ENCODE measurements at places on chromosomes 6 and 20.

DNA sequence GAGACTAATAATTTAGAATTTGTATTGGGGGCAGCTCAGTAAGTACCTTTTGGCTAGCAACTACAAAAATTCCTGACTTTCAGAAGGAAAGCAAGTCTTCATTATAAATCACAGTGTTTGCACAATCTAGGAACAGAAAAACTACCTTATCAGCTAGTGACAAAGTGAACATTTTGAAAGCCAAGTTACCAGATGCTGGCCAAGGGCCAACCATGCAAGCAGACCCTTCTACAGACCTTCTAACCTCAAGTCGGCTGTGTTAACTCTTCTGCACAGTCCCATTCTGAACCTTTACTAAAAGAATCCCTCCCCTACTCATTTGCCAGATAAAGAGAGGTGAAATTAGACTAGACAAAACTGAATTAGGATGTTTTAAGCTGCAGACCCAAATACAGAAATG lies 341.9 kb downstream of the COL12A1 start:
- DNase-seq = no peak

GRCh38 chr6:35810971-35811698 lies 6.0 kb downstream of the LHFPL5 start:
- no peak for DNase-seq

GRCh38 chr6:151721671-151722070 lies 85.8 kb upstream of the ESR1 start:
- no peak for DNase-seq

GRCh38 chr6:144835322-144835973 lies 550.3 kb downstream of the UTRN start:
- DNase-seq = no peak

GRCh38 chr6:53614676-53615075 lies 50.9 kb downstream of the KLHL31 start:
- no peak for DNase-seq

DNA sequence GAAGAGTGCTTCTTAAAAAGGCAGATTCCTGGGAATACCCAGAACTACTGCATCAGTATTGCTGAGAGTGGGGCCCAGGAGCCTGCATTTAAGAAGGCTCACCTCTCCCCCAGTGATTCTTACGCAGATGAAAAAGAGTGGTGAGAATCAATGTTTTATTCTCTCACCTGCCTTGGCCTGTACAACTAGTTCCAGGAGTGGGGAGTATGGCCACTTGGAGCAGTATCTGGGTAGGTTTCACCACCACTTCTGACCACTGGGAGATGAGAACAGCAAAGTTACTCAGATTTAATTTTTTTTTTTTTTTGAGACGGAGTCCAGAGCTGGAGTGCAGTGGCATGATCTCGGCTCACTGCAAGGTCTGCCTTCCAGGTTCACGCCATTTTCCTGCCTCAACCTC lies 16.9 kb downstream of the CAP2 start:
- no peak for DNase-seq

GRCh38 chr6:6466967-6467761 lies 121.4 kb upstream of the LY86 start:
- no peak for DNase-seq

GRCh38 chr20:47642624-47643023 lies 140.9 kb downstream of the NCOA3 start:
- no peak for DNase-seq
